COLO829 (cell line): ENCODE measurements at places on chromosomes 7 and 10.

DNA sequence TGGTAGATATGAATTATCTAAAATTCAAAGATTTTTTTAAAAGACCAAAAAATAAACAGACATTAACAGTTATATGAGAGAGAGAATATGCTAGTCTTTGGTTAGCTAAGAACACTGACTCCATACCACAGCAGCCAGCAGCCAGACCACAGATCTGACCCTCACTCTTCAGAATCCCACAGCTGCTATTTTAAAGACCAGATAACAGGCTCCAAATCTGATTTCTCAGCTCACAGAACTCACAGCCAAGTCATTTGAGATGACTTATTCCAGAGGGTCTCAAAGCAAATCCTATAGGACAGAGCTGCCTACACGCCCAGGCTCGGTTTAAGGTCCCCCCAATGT lies 20.4 kb downstream of the NUDCD3 start:
- DNase-seq: no peak

DNA sequence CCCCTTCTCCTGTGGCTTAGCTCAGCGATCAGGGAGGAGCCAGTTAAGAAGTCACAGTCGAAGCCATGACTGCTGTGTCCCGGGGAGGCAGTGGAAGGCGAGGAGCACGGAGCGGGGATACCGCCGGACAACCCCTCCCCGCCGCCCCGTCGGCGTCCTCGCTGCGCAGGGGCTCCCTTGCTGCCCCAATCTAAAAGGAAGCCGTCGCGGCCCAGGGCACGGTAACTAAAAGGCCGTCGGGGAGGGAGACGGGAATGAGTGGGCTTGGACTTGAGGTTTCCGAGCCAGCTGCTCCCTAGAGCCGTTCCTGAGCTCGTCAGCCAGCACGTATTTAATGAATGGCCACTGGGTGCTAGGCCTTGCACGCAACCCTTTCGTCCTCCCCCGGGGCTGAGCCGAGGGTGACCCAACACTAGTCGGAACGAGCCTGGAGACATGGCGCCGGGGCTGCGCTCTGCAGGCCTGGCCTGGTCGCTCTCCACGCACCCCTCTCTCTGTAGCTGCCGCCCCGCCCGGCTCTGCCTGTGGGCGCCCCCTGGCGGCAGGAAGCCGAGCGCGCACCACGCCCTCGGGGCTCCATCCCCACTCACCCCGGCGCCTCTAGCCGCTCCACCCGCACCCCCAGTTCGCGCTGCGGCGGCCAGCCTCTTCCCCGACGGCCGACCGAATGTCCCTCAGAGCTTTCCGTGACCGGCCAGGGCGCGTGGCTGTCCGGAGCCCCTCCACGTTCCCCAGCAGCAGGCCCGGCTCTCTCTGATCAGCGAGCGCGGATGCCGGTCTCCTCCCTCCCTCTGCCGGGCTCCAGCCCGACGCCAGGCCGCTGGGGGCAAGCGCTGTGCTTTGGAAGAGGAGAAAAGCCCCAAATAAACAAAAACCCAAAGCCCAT lies 29.3 kb upstream of the KCNK18 start:
- DNase-seq: peak; percentile 26

- DNase-seq: no peak
Observed at GRCh38 chr10:133532871-133533270, 5.7 kb downstream of the CYP2E1 start.

GRCh38 chr10:126889421-126889820 lies 15.8 kb upstream of the DOCK1 start:
- no peak for DNase-seq

- DNase-seq: no peak
Observed at GRCh38 chr10:116241642-116242410, 31.2 kb downstream of the GFRA1 start.

- no peak for DNase-seq
Observed at GRCh38 chr10:75651417-75651816, 220.0 kb downstream of the LRMDA start.

- no peak for DNase-seq
Observed at GRCh38 chr7:94429153-94429552, 34.5 kb downstream of the COL1A2 start.

DNA sequence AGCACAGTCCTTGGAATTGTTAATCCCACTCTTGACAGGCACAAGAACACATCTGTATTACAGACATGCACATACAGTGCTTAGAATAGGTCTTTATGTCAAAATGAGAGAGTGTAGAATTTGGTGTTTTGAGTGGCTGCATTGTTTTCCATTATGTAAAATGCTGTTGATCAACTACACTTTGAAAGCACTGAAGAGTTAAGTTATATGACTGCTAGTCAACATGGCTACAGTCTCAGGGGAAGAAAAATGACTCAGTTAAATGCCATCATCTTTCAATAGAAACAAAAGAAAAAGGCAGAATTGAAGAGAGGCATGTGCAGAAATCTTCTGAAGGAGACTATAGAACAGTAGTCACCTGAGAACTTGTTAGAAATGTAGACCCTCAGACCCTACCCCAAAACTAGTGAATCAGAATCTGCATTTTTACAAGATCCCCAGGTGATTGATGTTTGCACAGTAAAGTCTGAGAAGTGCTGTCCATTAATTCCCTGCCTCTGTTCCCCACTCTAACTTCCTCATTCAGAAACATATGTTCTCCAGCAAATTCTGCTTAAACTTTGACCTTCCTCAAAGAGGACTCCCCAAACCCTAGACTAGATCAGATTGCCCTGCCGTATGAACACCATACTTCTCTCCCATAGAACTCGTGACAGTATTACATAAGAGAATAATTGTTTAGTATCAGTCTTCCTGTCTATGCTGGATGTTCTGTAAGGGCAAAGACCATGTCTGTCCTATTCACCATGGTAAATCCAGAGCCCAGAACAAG lies 16.0 kb downstream of the SND1 start:
- peak; percentile 77 for DNase-seq

DNA sequence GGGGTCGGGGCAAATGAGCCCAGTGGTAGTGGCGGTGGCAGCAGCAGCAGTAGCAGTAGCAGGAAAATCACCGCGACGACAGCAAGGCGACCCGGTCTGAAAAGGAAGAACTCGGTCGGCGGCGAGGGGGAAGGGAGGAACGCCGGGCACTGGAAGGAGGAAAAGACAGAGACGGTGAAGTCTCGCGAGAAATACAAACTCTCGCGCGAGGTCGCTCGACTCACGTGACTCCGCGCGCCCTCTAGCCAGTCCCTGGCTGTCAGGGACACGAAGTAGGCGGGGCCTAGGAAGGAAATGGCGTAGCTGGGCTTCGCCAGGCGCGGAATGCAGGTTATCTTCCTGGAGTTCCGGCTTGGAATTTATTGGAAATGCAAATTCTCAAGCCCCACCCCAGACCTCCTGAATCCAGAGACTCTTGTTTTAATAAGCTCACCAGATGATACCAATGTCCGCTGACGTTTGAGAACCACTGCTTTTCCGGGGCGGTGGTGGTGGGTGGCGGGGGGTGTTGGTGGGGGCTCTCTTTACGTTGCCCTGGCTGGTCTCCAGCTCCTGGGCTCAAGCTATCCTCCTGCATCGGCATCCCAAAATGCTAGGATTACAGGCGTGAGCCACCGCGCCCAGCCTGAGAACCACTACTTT lies at the start of gene SMNDC1:
Gene SMNDC1, minus strand, starts transcription at position 141 of the 642 bp plus-strand sequence. CDS start 1,333 bp downstream, outside the sequence.
- peak; percentile 96 for DNase-seq

DNA sequence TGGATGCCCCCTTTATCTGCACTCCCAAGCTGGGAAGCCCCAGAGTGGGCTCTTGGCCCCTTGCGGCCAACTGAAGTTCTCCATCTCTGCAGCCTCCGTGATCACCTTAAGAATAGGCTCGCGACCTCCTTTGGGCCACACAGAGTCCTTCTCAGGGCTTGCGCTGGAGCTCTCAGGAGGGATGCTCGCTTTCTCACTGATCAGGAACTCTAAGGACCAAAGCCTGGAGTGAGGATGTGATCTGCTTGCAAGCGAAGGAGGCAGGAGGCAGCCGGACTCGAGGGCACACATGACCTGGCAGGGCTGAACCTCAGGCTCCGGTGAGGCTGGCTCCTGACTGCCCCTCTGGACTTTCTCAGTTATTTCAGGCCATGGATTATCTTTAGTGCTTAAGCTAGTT lies 192.1 kb upstream of the MKI67 start:
- DNase-seq: no peak

DNA sequence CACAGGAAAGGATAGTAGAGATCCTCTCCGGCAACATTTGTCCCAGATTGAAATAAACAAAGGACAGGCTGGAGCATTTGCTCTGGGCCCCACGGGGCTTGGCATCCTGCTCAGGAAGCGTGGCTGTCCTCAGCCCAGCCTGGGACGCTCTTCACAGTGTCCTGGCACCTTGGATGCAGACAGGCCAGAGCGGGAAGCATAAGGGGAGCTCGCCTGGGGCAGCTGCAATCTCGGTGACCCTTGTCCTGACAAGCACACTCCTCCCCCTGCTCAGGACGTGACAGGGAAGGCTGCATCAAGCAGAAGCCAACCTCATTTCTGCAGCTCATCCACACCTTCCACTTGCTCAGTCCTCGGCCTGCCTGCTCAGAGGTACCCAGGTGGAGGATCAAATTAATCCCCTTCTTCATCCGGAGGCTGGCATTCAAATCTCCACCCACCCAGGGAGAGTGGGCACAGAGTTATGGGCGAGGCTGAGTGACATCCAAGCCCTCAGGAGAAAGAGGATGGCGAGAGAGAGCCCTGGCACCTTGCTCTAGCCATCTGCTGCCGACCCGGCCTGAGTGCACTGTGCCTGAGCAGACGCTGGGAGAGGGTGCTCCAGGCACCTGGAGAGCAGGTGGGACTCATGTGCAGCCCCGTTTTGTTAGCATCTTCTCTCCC lies 47.6 kb downstream of the ABRAXAS2 start:
- no peak for DNase-seq

DNA sequence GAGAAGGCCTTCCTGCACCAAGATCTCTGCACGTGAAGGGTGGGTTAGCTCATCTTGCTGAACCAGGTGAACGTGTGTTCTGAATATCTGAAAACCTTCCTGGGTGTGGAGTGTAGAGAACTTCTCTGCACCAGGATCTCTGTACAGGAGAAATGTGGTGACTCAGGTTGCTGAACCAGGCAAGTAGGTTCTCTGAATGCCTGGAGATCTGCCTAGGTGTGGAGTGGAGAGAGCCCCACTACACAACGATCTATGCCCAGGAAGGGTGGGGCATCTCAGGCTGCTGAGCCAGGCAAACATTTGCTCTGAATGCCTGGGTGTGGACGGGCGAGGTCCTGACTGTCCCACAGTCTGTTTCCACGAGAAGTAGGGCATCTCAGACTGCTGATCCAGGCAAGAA lies 1002.3 kb upstream of the KCND2 start:
- DNase-seq: no peak

DNA sequence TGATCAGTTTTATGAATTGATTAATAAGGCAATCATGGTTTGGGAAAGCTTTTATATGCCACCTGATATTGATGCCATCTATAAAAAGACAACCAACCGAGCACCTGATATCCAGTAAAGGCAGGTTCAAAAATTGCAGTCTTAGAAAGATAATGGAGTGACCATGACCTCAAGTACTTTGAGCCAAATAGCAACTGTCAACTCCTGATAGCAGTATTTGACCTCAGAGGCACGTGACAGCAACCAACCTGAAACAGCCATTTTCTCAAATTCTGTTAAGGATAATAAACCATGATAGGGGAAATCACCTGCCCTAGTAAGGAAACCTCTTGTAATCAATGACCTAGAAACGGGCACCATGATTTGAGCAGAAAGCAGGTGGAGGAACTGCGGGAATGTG lies 77.1 kb upstream of the NFE2L3 start:
- no peak for DNase-seq

GRCh38 chr10:93493162-93493561 lies 3.2 kb upstream of the CEP55 start:
- no peak for DNase-seq

- DNase-seq: no peak
Observed at GRCh38 chr10:88293073-88293472, 290.0 kb downstream of the RNLS start.

DNA sequence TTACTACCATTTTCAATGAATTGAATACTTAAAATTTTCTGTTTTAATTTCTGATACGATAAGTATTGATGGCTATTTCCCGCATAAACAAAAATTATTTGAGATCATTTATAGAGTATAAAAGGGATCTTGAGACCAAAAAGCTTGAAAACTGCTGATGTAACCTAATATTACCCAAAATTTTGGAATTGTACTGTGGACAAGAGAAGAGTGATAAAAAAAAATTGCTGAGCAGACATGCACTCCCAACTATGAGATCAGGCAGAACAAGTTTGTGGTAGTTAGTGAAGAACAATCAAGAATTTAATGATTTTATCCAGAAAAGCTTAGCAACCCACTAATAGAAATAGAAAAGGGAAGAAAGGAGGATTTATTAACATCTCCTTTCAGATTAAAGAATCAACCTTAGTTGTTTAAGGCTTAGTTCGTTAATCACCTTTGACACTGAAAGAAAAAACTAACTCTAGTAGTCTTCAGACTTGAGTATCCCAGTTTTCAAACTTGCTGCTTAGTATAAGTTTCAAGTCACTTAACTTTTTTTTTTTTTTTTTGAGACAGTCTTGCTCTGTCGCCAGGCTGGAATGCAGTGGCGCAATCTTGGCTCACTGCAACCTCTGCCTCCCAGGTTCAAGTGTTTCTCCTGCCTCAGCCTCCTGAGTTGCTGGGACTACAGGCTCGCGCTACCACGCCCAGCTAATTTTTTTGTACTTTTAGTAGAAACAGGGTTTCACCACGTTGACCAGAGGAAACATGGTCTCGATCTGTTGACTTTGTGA lies 50.6 kb upstream of the ZC3HAV1 start:
- DNase-seq: no peak

DNA sequence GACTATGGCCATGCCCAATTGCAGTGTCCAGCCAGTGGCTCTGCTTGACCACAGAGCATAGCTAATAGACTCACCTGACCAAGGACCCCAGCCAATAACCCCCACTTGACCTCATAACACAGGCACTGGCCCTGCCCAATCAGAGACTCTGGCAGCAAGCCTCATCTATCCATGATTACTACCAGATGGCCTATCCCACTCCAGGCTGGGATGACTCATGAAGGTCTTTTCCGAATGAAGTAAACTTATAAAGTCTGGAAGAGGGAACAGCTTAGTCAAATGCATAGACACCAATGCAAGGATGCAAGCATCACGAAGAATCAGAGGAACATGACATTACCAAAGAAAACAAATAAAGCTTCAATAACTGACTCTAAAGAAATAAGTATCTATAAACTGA lies 141.4 kb downstream of the TMEM168 start:
- DNase-seq: no peak

GRCh38 chr10:8331387-8331786 lies 276.9 kb downstream of the GATA3 start:
- no peak for DNase-seq

DNA sequence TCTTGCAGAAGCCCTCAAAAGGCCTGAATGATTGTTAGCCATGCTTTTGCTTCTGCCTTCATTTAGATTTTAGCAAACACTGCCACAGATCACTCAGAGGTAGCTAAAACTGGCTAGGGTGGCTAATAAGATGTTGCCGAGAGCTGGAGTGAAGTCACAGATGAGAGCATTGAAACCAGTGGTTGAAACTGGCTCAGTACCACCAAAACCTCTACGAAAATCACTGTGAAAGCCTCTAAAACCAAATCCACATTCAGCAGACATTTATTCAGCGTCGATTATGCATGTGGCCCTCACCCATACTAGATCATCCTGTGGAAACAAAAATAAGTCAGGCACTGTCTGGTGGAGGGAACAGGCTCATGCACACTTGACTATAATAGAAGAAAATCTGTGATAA lies 50.8 kb downstream of the PIK3CG start:
- DNase-seq: no peak

GRCh38 chr7:2698581-2699288 lies 10.7 kb downstream of the AMZ1 start:
- DNase-seq: no peak

- DNase-seq: no peak
Observed at GRCh38 chr7:23544913-23545354, 13.2 kb upstream of the TRA2A start.
